ENCODE measurements at places on chromosomes 4 and X.

DNA sequence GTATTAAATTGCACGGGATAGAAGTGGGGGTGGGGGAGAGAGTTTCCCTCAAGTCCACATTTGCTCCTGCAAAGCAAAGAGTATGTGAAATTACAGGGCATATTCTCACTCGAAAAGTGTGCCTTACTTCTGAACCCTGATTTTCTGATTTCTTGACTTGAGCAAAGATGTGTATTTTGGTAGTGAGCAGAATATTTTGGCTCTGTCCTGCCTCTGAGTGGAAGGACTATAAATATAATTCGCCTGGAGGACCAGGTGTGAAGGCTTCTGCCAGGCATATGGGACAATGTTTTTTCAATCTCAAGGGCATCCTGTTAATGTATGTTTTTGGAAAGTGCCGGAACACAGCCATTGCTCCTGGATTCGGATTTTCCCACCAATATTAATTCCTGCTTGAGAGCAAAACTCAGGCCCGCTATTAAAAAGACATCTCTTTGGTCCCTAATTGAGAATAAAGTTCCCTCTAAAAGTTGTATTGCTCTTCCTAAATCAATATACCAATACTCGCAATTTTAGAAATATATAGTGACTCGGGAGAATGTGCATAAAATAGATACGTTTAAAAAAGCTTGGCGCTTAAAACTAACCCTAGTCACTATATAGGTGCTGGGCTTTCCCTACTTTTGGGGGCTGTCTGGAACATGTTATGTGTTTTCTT, 15.3 kb upstream of the PITX2 start:
- DNase-seq: no peak

DNA sequence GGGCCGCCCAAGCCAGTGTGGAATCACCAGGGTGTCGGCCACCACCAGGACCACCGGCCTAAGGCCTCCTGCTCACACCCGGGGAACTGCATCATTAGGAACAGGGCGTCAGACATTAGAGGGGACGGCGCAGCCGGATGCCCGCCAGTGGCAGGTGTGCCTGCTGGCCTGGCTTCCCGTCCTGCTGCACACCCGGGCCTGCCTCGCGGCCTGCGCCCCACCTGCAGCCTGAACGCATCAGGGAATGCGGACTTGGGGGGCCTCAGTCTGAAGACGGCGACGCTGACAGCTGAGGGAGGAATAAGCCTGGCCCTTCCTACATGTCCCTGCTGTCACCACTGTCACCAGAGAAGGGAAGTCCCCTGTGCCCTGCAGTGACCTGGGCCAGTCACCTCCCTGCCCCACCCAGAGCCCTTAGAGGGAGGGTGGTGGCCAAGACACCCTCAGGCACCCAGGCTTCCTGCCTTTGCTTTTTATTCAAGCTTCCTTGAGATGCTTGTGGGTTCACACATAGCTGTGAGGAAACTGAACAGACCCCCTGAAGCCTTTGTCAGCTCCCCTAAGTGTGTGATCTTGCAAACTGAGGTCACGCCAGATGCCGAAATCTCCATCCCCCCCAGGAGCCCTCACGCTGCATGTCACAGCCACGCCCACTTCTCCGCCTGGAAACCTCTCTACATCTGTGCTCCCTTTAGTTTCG, 3.2 kb downstream of the DGKQ start:
- no peak for DNase-seq

DNA sequence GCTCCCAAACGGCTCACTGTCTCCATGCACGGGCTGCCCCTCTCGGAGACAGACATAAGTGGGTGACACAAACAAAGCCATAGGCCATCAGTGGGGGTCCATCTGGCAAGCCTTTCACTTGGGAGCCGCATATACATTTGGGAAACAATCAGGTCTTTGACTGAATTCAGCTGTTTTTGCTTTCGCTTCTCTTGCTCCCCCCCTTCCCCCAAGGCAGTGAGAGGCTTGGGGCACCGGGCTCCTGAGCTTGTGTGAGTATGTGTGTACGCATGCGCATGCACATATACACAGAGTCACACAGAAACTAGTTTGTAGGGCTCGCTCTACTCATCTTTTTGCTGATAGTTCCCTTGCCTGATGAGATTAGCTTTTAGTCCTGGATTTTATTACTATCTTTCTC, 284.4 kb downstream of the AFF2 start:
- no peak for DNase-seq

DNA sequence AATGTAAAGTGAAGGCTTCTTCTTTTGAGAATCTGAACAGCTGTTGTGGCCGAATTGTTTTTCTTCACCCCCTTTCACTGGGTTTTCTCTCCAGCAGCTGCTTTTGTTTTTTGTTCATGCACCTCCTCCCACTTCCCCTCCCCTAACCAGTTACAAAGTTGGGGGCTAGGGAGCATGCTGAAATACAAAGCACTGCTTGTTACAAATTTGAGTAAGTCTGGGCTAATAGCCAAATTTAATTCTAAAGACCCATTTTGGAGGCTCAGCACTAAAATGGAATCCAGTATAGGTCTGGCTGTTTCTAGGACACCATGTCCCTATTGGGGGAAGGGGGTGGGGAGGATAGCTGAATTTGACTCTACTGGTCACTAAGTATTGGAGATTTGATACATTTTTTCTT, 89.2 kb upstream of the GPM6B start:
- DNase-seq: no peak

GRCh38 chrX:154123241-154124219, 20.5 kb upstream of the OPN1LW start:
- DNase-seq: no peak

DNA sequence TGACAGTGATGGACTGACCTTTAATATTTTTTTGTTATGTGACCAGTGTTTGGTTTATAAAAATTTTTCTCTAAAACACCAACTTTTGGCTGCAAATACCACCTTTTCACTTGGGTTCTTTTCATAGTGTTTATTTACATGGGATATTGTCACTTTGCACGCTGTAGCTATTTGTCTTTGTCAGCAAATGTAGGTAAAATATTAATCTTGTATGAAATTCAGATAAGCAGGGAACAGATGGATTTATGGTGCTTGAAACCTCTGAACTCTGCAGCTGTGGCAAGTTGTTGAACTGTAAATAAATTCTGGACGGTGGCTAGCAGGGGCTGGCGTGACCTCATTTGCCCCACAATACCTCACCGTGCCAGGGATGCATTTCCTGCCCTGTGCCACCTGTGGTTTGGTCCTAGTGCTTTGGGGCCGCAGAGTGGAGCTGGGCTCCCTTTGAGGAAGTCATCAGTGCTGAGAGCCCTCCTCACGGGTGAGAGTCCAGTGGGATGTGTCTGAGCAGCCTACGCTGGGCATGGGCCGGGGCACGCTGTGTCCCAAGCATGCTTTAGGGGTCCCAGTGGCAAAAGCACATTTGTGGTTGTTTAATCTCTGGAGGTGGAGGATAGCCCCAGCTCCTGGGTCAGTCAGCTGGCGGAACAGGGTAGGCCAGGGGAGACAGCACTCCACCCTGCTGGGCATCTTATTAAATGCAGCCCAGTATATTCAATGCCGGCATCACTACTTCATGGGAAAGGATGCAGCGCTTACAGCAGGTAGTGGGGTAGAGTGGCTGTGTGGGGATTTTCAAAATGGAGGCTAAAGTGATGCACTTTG, 108.6 kb downstream of the TBL1X start:
- peak; percentile 38 for DNase-seq

- DNase-seq: no peak
Observed at GRCh38 chrX:12956704-12957534, 18.0 kb upstream of the TMSB4X start.

- DNase-seq: no peak
Observed at GRCh38 chrX:123201720-123202119, 17.6 kb downstream of the GRIA3 start.

GRCh38 chr4:79604152-79604551, 196.1 kb upstream of the GK2 start:
- DNase-seq: no peak

DNA sequence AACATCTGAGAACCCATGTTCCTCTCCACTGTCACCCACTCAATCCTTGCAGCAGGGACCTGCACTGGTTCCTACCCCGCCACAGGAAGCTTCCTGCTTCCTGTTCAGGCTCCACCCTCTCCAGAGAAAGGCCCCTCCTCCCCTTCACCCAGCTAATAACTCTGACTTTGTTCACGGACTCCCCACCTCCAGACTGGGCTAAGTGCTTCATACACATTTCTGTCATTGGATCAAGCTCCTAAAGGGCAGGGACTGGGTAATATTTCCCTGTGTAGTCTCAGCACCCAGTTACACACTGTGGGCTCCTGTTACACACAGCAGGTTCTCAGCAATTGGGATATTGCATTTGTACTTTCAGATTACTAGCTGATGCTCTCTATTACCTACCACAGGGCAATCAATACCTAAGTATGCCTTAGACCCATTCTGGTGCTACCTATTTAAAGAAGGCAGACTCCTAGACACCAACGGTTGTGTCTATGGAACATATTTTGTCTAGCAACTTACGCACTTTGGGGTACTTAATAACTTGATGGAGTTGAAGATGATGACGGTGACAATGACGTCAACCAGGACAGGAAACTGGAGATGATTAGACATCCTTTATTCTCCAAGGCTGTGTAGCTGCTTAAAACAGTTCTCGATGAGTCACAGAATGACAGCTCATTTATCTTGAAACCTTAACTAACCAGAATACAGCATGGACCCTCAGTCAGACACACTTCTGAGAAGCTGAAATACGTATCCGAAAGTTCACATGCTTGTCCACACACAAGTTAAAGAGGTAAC, 58.1 kb downstream of the MAML3 start:
- DNase-seq: no peak

- DNase-seq: no peak
Observed at GRCh38 chr4:159014859-159015258, 88.0 kb upstream of the RAPGEF2 start.

All from H9 (cell line).